ENCODE measurements at places on chromosomes 16 and 17. TPM values are rescaled to one million over a fixed set of nuclear protein-coding genes. Genes with fewer than 3 reads are reported as not detected.

PTGES3L gene
- total RNA-seq, result 0.17 TPM

DNA sequence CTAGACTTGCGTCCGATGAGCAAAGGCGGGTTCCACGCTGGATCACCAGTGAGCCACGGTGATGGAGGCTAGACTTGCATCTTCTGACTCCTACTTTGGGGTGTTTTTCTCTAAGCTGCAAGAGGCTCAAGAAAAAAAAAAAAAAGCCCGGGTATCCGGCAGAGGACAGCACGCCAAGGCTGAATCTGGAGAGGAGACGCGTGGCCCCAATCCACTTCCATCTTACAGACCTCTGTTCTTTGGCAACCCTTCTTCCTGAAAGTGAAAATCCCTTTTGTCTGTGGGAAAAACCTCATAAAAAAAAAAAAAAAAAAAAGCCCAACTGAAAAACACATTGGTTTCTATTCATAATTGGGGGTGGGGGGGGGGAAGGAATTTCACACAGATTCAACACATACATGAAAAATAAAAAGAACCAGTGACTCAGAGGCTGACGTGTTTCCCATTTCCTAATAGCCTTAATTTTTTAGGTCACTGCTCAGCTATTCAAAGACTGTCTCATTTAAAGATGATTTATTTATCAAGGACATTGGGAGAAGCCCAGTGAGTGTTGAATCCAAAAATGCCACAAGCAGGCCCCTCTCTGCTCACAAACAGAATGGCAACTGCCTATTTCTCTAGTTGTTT lies 258.3 kb downstream of the FOXL1 start:
- peak; percentile 82 for DNase-seq

DNA sequence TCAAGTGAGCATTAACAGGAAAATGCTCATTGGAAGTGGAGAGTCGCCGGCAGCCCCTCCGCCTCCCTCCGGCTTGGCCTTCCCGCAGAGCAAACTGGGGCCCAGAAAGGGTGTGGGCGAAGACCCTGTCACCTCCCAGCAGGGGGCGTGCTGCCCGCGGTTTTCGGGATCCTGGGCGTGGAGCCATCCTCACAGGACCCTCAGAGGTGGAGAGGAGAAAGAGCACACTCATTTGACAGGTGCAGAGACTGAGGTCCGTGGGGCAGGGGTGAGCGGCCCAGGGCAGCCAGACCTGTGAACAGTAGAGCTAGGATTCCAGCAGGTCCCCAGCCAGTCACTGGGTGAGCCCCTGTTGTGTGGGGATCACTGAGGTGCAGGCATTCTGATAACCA lies 1002.9 kb downstream of the KCNJ18 start:
- no peak for DNase-seq

- DNase-seq, result peak; percentile 55
These were observed 15.0 kb downstream of the HASPIN start for GRCh38 chr17:3738562-3739295.

DNA sequence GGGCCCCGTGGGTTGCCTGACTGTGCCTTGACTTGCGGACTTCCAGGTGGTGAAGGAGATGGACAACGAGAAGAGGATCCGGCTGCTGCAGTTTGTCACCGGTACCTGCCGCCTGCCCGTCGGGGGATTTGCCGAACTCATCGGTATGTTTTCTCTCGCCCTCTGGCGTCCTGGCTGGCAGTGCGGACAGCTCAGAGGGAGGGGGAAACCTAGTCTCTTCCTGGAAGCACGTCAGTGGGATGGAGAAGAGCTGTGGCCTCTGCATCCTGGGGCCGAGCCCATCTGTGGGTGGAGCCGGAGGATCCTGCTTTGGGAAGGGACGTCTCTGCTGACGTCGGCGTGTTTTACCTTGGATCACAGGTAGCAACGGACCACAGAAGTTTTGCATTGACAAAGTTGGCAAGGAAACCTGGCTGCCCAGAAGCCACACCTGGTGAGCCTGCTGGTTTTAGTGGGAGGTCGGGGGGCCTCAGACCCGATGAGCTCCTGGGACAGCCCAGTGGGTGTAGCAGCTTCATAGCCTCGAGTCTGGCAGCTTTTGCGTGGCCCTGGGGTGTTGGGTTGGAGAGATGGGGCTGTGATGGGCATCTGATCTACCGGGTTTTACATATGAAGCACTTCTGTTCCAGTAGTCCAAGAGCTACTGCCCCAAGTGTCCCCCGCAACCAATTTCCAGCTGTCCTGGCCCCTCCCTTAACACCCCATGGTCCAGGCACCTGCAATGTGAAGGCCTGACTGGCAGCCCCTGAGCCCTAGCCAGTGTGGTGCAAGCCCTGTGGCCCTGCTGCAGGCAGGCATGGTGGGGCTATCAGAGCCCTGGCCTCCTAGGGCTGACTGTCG lies 11.9 kb upstream of the CLEC18A start:
- no peak for DNase-seq

DNA sequence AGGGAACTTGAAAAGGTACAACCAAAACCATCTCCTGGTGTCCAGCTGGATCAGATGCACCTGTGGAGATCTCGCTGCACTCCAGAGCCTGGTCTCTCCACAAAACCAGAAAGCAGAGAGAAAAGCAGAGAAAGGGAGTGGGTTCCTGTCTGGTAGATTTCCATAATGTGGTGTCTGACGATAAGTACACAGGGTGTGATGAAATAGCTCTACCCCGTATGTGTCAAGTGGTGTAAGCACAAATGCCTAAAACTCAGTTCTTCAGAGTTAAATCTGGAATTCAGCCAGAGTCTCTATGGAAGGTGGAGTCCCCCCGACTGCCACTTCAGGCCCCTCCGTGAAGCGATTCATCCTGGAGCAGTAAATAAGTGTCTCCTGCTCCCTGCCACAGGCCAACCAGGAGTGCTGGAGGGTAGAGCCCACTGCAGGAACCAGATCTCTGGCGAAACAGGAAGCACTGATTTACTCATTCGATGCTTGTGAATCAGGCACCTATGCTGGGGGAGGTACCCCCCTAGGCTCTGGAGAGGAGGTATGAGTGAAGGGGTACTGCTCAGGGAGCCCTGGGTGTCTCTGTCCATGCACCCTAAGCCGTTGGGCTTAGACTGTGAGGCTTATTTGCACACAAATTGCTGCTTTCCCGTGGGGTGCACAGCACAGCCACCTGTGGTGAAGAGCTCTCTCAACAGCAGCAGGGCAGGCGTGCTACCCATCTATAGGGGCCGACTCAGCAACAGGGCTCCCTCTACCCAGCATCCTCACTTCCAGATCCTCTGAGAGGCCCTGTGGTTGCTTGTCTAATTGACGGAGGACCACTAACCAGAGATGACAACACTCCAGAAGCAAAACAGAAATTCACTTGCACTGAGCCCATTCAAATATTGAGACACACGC lies 97.1 kb upstream of the MYOCD start:
- DNase-seq, result no peak

DNASE1L2 gene
- 0.41 TPM for total RNA-seq
